Stimulated activated CD8-positive, alpha-beta memory T cell treated with anti-CD3 and anti-CD28 coated beads, Interleukin-7, amount 100 ng/mL, for 1 hour (primary cell): ENCODE measurements at places on chromosomes 5 and 9.

GRCh38 chr5:79488775-79489174, 25.2 kb downstream of the HOMER1 start:
- no peak for DNase-seq

DNA sequence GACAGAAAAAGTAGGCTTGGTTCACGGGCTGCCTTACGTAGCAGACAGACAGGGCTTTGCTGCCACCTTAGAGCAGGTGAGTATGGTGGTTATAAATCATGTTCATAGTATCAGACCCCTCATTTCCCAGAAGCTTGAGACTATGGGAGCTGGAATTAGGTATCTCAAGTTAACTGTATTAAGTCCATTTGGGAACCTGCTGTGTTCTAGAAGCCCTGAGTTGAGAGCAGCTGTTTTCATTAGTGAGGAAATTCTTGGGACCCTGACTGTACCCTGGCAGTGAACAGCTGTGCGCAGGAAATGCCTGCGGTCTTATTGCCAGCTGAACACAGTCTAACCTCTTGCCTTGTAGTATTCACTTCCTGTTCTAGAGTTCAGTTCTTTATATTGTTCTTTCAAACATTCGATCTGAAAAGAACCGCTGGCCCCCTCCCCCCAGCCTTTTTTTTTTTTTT, 29.8 kb downstream of the UGCG start:
- DNase-seq = peak; percentile 33

DNA sequence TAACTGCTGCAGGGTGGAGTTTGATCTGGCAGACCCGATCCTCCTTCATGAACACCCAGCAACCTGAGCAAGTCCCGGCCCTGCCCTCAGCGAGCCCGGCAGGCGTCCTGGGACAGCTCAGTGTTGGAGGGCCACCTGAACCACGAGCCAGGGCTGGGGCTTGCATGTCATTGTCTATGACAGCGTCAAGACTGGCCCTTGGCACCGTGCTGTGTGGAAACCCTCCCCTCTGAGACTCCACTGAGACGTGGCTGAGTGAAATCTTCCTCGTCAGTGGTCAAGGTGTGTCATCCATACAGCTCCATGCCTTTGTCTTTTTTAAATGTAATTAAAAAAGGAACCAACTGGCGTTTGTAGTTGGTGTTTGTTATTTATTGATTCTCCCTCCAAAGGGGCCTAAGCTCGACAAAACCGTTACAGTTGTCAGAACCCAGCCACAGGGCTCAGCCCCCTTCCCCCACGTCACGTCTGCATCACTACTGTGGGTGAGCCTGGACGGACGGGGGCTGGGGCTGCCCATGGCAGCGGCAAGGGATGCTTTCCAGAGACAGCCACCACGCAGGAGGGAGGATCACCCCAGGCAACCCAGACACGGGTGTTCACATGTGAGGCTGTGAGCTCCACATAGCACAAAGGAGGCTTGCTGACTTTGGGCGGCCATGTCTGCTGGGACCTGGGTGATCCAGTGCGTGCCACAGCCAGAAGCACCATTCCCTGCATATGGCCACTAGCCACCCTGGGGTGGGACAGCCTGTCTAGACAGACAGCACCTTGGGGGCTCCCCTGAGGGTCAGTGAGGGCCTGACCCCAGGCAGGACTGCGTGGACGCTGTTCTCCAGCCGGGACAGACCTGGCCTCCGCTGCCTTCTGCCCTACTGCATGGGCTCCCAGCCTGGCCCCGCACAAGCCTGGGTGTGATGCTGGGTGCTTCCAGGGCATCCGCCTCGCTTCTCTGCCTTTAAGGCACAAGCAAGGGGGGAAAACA, 7.3 kb downstream of the UCK1 start:
- DNase-seq = no peak

GRCh38 chr9:129696944-129697655, 31.7 kb downstream of the PRRX2 start:
- no peak for DNase-seq

DNA sequence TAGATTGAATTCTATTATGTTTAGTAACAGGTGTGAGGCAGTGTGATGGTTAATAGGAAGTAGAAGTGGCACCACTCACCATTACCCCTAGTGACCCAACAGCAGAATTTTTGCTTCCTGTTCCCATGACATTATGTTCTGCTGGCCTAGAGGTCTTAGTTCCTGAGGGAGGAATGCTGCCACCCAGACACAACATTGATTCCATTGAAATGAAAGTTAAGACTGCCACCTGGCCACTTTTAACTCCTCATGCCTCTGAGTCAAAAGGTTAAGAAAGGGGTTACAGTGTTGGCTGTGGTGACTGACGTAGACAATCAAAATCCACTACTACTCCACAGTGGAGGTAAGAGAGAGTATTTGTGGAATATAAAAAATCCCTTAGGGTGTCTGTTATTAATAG, 218.9 kb upstream of the NMUR2 start:
- no peak for DNase-seq

- DNase-seq = no peak
Observed at GRCh38 chr5:141861194-141861593, 17.0 kb downstream of the PCDH1 start.

DNA sequence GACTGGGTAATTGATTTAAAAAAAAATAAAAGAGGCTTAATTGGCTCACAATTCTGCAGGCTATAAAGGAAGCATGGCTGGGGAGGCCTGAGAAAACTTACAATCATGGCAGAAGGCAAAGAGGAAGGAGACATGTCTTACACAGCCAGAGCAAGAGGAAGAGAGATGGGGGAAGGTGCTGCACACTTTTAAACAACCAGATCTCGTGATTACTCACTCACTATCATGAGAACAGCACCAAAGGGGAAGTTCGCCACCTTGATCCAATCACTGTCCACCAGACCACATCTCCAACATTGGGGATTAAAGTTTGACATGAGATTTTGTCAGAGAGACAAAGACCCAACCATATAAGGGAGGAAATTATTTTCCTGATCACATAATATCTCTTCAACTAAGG, 138.8 kb upstream of the NR4A3 start:
- DNase-seq = no peak

GRCh38 chr5:134175921-134176510, 734 bp downstream of the SKP1 start:
- no peak for DNase-seq

DNA sequence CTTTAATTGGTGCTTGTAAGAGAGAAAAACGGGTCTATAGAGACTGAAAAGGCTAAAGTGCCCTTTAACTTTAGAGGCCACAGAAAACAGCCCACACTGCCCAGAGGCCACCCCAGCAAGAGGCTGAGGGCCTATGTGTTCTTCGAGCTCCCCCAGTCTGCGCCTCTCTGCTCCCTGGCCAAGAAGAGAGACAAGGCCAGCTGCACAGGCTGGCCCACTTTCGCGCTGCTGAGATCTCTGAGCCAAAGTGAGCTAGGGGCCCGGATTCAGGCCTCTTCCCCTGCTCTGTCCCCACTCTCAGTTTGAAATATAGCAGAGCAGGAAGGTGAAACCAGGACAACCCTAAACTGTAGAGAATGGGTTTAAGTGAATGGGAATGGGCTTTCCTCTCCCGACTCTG, 132.0 kb upstream of the TRIM32 start:
- DNase-seq = no peak

GRCh38 chr9:95085036-95085770, 232.3 kb downstream of the FANCC start:
- DNase-seq = no peak

DNA sequence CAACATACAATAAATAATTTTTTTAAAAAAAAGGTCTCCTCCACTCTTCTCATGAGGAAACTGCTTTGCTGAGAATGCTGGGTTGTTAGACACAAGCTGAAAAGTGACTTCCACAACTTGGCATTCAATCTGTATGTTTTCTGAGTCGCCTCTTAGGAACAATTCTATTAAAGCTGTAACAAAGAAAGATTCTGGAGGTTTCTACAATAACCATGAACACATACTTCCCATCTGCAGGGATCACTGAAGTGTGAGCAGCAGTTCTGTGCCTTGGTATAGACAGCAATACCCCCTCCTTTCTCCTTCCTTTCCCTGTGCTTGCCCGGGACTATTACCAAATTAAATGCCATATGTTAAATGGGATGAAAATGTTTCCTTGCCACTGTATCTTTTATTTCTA, 1.5 kb downstream of the DIRAS2 start:
- DNase-seq = no peak

DNA sequence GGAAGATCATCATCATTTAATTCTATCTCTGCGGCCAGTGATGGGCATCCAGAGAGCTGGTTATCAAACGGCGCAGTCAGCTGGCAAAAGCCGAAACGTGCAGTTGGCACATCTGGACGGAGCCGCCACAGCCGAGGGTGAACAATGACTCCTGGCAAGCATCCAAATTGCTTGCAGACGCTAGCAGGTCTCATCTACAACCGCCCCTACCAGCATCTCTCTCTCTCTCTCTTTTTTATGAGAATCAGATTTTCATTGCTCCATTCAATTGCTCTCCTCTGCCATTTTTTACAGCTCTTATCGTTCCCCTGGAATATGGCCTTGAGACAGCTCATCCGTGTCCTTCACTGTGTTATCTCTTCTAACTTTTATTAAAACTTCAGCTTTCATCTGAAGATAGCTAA, 165.2 kb downstream of the MAPKAP1 start:
- no peak for DNase-seq

- DNase-seq = no peak
Observed at GRCh38 chr5:164663198-164663989, 1158.0 kb downstream of the MAT2B start.

- no peak for DNase-seq
Observed at GRCh38 chr9:89428901-89429890, 68.7 kb downstream of the SEMA4D start.
